ENCODE measurements at places on chromosomes 1 and 21.

GRCh38 chr21:38987633-38988508 is 182.1 kb downstream of the ETS2 start:
- peaks cover 87% of the 10 kb centered on the region for H3K4me1 ChIP-seq
- H3K27me3 ChIP-seq: no peaks in the 10 kb centered on the region
- no peaks in the 10 kb centered on the region for H3K36me3 ChIP-seq
- DNase-seq: peak; percentile 84
- peak overlapping the region; percentile 100 for H3K27ac ChIP-seq

GRCh38 chr1:21814981-21815582 is 3.0 kb downstream of the LDLRAD2 start:
- 0 out of 2 replicates have a peak, but pooled peaks cover 4% of the 10 kb centered on the region for H3K4me1 ChIP-seq
- no peaks in the 10 kb centered on the region for H3K27me3 ChIP-seq
- H3K36me3 ChIP-seq: no peaks in the 10 kb centered on the region
- no peak for DNase-seq

GRCh38 chr1:4047666-4048065 is 147.6 kb upstream of the C1orf174 start:
- H3K27me3 ChIP-seq: no peaks in the 10 kb centered on the region
- H3K4me3 ChIP-seq: no peak overlapping the region
- H3K4me1 ChIP-seq: peaks cover 15% of the 10 kb centered on the region
- no peaks in the 10 kb centered on the region for H3K36me3 ChIP-seq

DNA sequence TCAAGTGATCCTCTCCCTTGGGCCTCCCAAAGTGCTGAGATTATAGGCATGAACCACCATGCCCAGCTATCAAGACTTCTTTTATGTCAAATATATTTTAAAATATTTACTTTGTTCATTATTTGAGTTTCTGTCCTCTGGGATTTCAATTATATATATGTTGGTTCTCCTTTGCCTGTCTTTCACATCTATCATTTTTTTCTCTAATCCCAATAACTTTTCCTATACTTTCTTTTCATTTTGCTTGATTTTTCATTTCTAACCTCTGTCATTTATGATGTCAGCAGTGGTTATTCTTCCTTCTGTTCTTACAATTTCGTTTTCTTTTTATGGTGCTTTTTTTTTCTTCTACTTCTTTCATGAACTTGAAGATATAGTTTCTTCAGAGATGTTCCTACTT is 47.3 kb downstream of the SLC35F3 start:
- no peak overlapping the region for H3K27ac ChIP-seq
- H3K36me3 ChIP-seq: no peaks in the 10 kb centered on the region
- H3K27me3 ChIP-seq: peaks cover 7% of the 10 kb centered on the region
- no peak for DNase-seq
- no peak overlapping the region for H3K4me3 ChIP-seq

DNA sequence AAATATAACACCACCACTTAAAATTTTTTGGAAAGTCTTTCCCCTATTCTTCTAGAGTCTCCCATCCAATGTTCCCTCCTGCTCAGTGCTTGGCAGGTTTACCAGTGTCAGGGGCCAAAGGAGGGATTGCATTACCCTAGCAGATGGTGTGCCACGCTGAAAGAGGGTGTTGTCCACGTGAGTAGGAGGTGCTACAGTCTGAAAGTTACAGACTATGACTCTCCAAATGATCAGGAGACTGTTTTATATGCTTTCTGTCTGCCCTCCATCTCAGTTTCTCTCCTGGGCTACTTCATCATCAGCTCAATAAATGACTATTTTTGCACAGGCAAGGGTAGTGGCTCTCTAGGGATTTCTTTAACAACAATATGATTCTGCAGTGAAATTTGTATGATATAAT is 31.3 kb upstream of the ANGPTL7 start:
- H3K36me3 ChIP-seq: peaks cover 56% of the 10 kb centered on the region
- no peak overlapping the region for H3K4me3 ChIP-seq
- no peak overlapping the region for H3K27ac ChIP-seq
- no peak for DNase-seq
- no peaks in the 10 kb centered on the region for H3K27me3 ChIP-seq
- no peaks in the 10 kb centered on the region for H3K4me1 ChIP-seq

Measured in DND-41 (cell line).